ENCODE measurements at places on chromosomes 16 and 17.

GRCh38 chr17:19295473-19296135 is 58.4 kb downstream of the EPN2 start:
- DNase-seq: peak; percentile 53

DNA sequence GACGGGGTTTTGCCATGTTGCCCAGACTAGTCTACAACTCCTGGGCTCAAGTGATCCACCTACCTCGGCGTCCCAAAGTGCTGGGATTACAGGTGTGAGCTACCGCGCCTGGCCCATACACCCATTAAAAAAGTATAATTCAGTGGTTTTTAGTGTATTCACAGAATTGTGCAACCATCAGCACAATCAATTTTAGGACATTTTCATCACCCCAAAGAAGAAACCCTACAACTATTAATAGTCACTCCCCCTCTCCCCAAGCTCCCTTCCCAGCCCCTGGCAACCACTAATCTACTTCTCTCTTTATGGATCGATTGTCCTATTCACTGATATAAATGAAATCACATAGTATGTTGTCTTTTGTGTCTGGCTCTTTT is 3.8 kb upstream of the EEF2K start:
- no peak for DNase-seq

- DNase-seq: no peak
Observed at GRCh38 chr16:3698941-3699340, 18.4 kb downstream of the TRAP1 start.

GRCh38 chr16:89187770-89188392 is 12.5 kb downstream of the SLC22A31 start:
- no peak for DNase-seq

- no peak for DNase-seq
Observed at GRCh38 chr17:83005639-83006038, 73.8 kb upstream of the METRNL start.
